Breast epithelium (tissue), 4 donors: ENCODE measurements at places on chromosomes 2 and 18. TPM values are rescaled to one million over a fixed set of nuclear protein-coding genes. Genes with fewer than 3 reads are reported as not detected.
A peak's percentile ranks its signal among the peaks of the same experiment; 100 is the strongest.

DNA sequence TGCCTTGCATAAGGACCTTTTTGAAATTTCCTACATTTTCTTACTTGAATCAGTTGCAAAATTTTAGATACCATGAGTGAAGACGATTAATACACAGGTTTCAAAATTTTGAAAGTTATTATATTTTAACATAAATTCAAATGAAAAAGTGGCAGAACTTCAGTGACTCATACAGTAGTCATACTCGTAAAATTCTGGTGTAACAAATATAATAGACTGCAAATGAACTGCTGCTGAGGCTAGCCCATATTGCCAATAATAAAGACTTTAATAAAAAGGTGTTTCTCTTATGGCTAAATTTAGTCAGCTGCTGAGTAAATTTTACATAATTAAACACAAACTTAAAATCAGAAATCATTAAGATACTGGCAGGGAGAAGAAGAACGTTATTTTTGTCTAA, 36.9 kb downstream of the MSH6 start:
- DNase-seq, result no peak

GRCh38 chr2:43648994-43649701, 12.1 kb downstream of the PLEKHH2 start:
- no peak for DNase-seq

DNA sequence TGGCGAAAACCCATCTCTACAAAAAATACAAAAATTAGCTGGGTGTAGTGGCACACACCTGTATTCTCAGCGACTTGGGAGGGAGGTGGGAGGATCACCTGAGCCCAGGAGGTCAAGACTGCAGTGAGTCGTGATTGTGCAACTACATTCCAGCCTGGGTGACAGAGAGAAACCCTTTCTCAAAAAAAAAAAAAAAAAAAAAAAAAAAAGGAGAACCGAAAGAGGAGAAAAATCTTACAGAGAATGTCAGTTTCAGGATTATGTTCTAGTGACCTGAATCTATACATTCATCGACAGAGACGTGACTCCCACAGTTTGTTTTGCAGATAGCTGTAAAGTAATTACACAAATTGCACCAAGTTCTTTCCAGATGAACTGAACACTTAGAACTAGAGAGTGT, 187.8 kb downstream of the FTCDNL1 start:
- no peak for DNase-seq

GRCh38 chr2:226478109-226478809, 321.4 kb downstream of the IRS1 start:
- no peak for DNase-seq

DNA sequence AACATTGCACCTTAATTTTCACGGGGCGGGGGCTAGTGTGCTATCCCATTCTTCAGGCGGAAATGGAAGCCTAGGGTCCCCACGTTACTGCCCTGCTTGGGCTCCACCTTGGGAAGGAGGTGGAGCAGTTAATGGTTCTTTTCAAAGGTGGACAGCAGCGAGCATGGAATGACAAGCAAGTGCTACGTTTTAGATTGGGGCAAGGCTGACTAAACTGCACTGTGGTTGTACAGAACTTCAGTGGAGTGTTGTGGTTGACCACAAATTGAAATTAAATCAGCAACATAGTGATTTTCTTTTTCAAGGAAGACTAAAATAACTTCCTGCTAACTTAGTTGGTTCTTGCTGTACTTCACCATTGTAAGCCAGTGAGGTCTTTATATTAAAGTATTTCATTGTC, 47.0 kb downstream of the CHRNA1 start:
- DNase-seq, result no peak

GRCh38 chr2:124283096-124283495, 258.0 kb downstream of the CNTNAP5 start:
- DNase-seq, result peak; percentile 50

DNA sequence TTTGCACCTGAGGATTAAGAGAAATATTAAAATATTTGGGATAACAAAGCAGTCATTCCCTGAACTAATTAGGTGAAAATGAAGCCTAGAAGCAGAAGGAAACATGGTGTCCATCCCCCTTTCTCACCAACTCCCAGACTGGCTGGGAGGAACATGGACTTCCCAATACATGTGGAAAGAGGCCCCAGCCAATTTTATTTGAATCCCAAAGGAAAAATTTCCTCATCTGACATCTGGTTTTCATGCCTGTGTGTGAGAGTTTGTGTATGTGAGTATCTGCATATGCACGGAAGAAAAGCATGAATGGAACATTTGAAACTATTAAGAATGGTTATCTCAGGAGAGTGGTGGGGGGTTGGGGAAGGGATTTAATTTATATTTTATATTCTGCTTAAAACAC, 84.3 kb downstream of the COPS8 start:
- no peak for DNase-seq

ACAA2 gene
- total RNA-seq, result 70.5 TPM

ARL4C gene
- total RNA-seq, result 23.5 TPM

GPR55 gene
- 0.16 TPM for total RNA-seq

MAPRE2 gene
- 21.3 TPM for total RNA-seq

HOXD11 gene
- total RNA-seq, result 0.66 TPM
